ENCODE measurements at places on chromosomes 13 and 19.
A peak's percentile ranks its signal among the peaks of the same experiment; 100 is the strongest.

DNA sequence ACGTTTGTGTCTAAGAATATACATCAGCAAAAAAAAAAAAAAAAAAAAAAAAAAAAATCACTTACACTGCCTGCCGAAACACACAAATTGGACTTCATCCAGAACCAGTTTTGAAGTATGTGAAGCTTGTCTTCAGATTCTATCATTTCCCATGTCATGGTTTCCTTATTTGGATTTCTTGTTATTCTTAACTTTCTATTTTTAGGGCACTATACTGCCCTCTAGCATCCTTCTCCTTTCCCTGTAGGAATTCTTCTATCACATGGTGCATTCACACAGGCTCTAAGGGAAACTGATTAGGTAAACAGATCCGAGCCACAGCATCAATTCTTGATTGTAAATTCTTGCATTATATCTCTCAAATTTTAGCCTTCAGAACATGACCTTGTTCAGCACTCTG, 1507.5 kb downstream of the OLFM4 start:
- no peak for DNase-seq

GRCh38 chr13:77831866-77832265, 86.8 kb downstream of the EDNRB start:
- DNase-seq, result no peak

- DNase-seq, result no peak
These were observed 12.8 kb downstream of the IQCN start for GRCh38 chr19:18261474-18261873.

- peak; percentile 46 for DNase-seq
These were observed 958 bp downstream of the CA11 start for GRCh38 chr19:48644839-48645619.

GRCh38 chr13:111232191-111232590, 88.3 kb upstream of the TEX29 start:
- DNase-seq, result no peak

DNA sequence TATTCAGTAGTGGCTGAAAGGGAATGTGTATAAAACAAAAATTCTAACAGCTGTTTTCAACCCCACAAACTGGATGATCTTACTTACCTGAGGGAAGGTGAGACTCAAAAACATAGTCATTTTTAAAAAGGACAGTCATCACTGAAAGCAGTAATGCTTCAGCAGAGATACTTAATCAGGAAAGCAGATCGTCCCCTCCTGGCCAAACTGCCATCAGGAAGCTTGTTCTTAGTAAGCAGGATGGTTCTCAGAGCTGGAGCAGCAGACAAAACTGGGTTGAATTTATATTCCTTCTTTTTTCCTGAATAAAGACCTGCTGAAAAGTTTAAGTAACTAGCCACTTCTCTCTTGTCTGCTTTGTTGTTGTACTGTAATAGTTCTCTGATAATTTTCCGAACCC, 1156.5 kb downstream of the OLFM4 start:
- no peak for DNase-seq

- peak; percentile 36 for DNase-seq
These were observed at the start of gene IGFLR1 for GRCh38 chr19:35742121-35742724. TSS of gene IGFLR1 (minus strand) at chr19:35742452. CDS start at chr19:35741180, 1,272 bp downstream.

- DNase-seq, result no peak
These were observed 50.9 kb downstream of the LNX2 start for GRCh38 chr13:27569405-27569804.

DNA sequence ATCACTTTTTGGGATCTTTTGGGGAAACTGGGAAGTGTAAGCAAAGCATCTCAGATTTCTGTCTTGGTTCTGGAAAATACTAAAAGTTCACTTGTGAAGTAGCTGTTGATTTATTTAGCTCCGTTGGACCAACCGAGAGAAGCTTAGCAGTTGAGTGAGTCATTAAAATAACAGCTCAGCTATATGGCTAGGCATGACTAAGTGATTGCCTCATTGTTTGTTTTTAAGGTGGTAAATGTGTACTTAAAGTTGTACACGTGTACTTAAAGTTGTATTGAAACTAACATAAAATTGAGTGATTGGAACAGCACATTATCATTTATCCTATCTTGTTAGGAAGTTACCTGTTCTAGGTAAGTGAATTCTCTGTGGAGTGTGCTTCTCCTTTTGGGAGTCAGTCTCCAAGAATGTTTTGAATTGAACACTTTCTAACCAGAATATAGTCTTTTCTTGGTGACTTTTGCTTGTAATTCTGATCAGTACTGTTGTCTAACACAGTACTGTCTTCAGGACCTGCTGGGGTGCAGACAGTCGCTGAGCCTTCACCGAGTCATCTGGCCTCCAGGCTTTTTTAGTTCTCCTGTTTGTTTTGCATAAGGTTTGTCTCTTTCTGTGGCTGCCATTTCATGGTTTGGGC, 2.9 kb upstream of the DCUN1D2 start:
- no peak for DNase-seq

- no peak for DNase-seq
These were observed 2.8 kb downstream of the TYROBP start for GRCh38 chr19:35905178-35905727.

- no peak for DNase-seq
These were observed 15.0 kb upstream of the DHRS12 start for GRCh38 chr13:51818781-51819511.

GRCh38 chr19:2888731-2889224, 11.9 kb upstream of the ZNF57 start:
- DNase-seq, result peak; percentile 33

DNA sequence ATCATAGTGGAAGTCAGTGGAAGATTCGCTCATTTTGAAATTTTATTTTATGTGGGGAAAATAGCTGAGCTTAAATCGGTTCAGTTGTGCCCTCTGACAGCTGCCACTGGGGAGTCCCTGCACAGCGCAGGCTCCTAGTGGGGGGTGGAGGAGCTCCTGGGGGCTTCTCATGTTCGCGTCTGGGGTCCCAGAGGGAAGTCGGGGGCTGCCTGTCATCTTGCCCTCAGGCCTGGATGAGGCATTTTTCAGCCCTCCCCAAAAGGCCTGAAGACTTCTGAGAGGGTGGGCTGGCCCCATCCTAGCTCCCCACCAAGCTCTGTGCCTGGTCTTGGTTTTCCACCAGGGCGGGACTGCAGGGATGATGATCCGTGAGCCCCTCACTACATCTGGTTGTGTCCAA, 82.1 kb downstream of the CHST8 start:
- DNase-seq, result no peak

GRCh38 chr19:31810536-31811109, 461.4 kb upstream of the TSHZ3 start:
- DNase-seq, result no peak

DNA sequence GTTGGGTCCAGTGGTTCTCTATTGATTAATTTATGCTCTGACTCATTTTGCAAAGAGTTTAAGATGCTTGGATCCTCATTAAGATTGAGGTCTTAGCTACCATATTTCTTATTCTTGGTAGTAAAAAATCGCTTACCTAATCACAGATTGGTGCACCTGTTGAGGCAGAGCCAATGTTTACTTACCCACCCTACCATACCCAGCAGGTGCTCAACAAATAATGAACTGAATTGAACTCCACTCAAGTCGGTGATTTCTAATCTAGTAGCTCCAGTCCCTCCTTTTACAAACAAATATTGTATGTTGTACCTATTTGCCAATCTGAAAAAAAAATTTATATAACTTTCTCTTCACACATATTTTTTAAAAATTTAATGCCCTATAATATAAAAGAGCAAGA, 361.0 kb downstream of the FGF14 start:
- DNase-seq, result no peak

GRCh38 chr19:12205296-12205695, 42.4 kb downstream of the ZNF136 start:
- DNase-seq, result no peak

DNA sequence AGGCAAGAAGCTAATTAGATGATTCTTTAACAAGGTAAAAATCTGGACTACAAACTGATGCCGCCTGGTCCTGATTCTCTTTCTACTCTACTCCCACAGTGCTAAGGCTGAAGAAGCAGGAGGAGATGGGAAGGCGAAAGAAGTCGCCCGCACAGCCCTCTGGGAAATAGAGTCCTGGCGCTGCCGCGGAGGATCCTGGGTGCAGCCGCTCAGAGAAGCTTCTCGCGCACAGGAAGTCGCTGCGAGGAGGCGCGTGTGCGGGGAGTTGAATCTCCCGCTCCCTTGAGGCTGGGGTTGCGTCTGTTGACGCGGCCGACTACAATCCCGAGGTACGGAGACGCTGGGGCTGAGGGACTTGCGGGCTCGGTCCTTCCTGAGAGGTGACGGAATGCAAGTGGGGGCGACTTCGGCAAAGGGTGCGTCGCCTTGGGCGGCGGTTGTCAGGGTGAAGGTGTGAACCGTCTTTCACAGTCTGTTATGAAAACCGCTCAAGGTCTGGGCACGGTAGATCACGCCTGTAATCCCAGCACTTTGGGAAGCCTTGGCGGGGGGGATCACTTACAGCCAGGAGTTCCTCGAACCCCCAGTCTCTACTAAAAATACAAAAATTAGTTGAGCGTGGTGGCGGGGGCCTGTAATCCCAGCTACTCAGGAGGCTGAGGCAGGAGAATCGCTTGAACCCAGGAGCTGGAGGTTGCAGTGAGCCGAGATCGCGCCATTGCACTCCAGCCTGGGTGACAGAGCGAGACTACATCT, at the start of gene ZNF473:
ZNF473 (plus strand) TSS at position 212 of the 756 bp plus-strand sequence. CDS start 5,078 bp downstream, outside the sequence.
- peak; percentile 79 for DNase-seq

DNA sequence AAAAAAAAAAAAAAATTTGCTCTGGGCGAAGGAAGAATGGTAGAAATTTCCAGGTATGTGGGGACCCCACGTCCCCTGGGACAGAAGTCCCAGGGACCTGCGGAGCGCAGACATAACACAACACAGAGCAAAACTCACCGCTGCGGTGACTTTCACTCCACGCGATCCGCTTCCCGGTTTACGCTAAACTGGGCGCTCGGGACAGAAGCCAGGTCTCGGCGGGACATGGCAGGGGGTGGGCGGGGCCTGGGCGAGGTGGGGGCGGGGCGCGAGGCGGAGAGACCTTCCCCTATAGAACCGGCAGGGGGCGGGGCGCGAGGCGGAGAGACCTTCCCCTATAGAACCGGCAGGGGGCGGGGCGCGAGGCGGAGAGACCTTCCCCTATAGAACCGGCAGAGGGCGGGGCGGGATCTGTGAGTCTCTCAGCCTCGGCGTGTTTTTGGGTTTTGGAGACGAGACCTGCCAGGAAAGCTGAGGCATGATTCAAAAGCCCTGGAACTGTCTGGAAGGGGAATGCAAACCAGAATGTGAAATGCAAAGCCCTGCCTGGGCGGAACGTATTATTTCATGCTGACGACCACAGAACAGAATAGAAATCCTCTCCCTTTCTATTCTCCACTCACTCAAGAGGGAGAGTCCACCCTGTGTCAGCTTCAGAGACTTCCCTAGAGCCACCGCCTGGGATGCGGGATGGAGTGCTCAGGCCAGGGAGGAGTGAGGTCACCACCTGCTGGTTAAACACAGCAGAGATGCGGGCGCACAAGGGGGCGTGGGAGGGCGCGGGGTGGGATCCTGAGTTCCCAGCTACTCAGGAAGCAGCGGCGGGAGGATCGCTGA, 20.2 kb upstream of the ERVV-1 start:
- peak; percentile 60 for DNase-seq

DNA sequence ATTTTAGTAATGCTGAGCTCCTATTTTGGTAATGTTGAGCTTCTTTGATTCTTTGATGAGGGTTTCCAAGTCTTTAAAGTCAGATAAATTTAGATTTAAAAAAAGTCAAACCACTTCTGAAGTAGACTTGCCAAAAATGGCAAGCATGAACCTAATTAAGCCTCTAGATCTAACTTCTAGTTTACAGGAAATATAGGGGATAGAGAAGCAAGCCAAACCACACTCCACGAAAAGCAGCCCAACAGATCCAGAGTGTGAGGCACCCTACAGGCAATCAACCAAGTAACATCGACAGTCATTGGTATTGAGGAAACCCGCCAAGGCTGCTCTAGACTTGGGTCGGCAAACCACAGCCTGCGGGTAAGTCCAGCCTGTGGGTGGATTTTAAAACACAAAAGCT, 3.7 kb downstream of the GGACT start:
- DNase-seq, result no peak

DNA sequence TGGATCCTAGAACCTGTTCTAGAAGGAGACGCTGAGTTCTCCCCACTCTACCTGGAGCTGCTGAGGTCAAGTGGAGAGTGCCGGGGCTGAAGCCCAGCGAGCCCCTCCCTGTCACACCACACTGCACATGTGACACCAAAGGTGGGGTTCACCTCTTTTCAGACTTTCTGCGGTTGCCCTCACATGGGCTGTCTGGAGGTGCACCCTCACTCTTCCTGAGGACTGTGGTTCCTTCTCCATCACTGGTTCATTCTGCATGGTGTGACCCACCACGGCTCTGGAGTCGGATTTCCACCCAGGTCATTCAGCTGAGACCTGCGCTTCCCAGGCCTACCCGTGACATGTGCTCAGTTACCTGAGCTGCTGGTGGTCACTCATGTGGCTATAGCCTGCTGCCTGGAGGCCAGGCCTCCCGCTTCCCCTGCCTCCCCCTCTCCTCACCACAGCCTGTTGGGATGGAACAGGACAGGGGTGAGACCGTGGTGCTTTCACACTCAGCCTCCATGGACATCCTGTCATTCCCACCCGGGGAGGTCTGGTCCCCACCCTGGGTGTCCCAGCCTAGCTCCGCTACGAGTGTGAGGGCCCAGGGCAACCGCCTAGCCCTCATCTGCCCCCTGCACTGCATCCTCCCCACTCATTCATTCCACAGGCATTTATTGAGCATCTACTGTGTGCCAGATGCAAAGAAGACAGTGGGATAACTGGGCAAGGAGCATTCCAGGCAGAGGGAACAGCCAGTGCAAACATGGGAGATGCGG, 605 bp upstream of the A1BG start:
- DNase-seq, result no peak

DNA sequence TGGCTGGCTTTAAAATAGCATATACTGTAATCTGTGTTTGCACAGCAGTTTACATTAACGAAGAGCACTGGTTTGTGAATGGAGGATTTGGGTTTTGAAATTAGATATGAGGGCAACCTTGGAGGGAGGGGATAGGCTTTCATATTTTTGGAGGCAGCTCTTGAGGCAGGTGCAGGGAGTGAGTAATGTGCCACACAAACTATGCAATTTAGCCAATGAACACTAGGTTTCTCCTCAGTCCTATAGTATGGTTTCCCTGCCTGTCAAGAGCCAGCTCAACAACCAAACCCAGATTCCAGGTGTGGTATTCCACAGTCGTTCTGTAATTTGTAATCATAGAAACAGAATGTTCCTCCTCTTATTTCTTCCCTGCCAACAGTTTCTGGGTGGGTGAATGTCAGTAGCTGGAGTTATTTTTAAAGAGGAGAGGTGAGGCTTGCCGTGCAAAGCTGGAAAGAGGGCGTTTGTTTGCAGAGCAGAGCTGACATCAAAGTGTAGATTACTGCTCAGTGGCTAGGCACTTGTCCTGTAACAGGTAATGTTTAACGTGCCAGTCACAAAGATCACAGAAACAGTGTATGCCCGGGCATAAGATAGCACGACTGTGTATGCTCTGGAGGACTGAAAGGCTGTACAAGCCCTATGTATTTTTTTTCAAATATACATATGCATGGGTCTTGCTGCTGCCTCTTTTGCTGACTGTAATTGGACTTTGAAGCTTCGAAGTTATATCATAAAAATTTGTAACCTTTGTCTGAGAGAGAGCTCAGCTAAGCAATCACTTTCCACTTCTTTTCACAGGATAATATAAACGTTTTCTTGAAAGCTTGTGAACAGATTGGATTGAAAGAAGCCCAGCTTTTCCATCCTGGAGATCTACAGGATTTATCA, 124.2 kb downstream of the LMO7 start:
- DNase-seq, result no peak
